ENCODE measurements at places on chromosomes 5 and 9. TPM values are rescaled to one million over a fixed set of nuclear protein-coding genes. Genes with fewer than 3 reads are reported as not detected.
A peak's percentile ranks its signal among the peaks of the same experiment; 100 is the strongest.

SH3PXD2B gene
- 29.1 TPM for total RNA-seq

IFNA13 gene
- total RNA-seq: not detected

SLC25A2 gene
- total RNA-seq: 0.57 TPM

INSL4 gene
- not detected for total RNA-seq

SLC6A7 gene
- not detected for total RNA-seq

CAMK4 gene
- 0.21 TPM for total RNA-seq

MARVELD2 gene
- 24.8 TPM for total RNA-seq

ZNF484 gene
- 10.3 TPM for total RNA-seq

PAPPA gene
- 0.53 TPM for total RNA-seq

TLR4 gene
- 8.5 TPM for total RNA-seq

ST8SIA4 gene
- total RNA-seq: 0.68 TPM

DNA sequence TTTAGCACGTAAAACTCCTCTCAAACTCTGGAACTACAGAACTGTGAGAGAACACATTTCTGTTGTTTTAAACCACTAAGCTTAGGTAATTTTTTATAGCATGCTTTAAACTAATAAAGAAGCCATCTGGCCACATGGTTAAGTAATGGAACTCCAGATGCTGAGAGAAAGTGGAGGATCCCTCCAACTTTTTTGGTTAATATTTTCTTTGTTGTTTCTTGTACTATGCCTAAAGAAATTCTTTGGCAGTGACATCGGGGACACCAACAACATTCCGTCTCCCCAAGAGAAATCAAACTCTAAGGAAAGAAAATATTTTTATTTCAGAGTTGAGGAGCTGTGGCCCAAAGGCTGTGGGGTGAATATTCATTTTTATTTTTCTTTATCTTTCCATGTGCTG lies 734.8 kb upstream of the CDH9 start:
- no peak for DNase-seq
- no peak overlapping the region for H3K27ac ChIP-seq

DNA sequence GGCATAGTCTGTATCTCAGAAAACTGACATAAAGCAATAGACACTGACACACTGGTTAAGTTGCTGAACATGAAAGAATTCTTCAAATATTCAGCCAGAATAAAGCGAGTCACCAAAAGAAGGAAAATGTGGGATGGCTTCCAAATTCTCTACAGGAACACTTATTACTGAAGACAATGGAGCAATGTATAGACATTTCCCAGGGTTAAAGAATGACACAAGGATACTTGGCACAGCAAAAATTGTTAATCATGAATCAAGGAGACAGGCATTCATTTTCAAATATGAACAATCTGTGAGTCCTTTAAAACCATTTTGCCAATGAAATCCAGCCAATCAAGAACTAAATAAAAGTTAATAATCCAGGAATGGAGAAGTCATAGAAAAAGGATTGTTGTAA lies 92.5 kb downstream of the MTX3 start:
- no peaks in the 10 kb centered on the region for H3K36me3 ChIP-seq
- no peak overlapping the region for H3K27ac ChIP-seq
- no peak overlapping the region for H3K4me3 ChIP-seq
- H3K4me1 ChIP-seq: no peaks in the 10 kb centered on the region
- peaks cover 6% of the 10 kb centered on the region for H3K27me3 ChIP-seq
- DNase-seq: no peak

DNA sequence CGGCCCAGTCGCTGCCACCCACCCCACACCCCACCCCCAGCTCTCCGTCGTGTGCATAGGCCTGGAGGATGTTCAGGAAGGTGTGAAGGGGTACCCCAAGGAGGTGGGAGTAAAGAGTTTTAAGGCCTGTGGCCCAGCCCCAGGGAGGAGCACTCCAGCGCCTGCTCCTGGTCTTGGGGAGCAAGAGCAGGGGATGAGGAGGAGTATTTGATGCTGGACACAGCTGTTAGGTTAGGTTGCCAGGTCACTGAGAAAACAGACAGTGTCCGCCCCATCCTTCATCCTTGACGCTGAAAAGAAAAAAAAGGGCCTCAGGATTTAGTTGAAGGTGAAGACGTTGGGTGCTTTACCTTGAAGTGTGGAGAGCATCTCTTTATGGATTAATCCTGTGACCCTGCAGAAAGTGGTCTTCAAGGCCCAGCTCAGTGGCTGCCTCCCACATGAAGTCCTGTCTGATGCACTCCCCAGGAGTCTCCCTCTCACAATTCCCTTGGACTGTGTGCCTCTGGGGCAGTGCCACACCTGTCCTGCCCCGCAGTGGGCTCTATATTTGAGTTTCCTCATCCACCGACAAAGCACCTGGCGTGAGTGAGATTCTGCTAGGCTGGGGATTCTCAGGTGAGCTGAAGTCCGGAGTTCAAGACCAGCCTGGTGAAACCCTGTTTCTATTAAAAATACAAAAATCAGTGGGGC lies 101.8 kb downstream of the SPRY4 start:
- no peak overlapping the region for H3K27ac ChIP-seq
- H3K4me3 ChIP-seq: no peak overlapping the region
- peaks cover 9% of the 10 kb centered on the region for H3K4me1 ChIP-seq
- H3K36me3 ChIP-seq: no peaks in the 10 kb centered on the region

GRCh38 chr9:135040892-135041291 lies 46.6 kb upstream of the OLFM1 start:
- DNase-seq: peak; percentile 24
- no peak overlapping the region for H3K4me3 ChIP-seq
- no peaks in the 10 kb centered on the region for H3K36me3 ChIP-seq
- no peak overlapping the region for H3K27ac ChIP-seq
- H3K4me1 ChIP-seq: peaks cover 4% of the 10 kb centered on the region

GRCh38 chr5:124952566-124952965 lies 206.1 kb upstream of the ZNF608 start:
- H3K4me3 ChIP-seq: no peak overlapping the region
- H3K36me3 ChIP-seq: no peaks in the 10 kb centered on the region
- H3K4me1 ChIP-seq: peaks cover 5% of the 10 kb centered on the region
- no peak overlapping the region for H3K27ac ChIP-seq
- DNase-seq: no peak

DNA sequence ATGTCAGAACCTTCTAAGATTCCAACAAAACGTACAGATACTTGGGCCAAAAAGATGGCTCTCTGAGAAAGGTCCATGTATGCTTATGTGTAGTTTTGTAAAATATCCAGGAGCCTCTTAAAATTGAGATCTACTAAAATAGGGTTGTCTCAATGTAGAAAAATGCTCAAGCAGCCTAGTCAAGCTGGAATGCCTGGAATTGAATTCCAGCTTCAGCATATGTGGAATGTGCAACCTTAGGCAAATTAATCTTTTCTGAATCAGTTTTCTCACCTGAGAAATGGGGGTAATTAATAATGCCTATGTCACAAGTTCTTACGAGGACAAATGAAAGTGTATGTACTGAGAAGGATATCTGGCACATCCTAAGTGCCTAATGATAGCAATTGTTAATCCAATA lies 662.4 kb downstream of the DTWD2 start:
- no peak for DNase-seq
- H3K36me3 ChIP-seq: no peaks in the 10 kb centered on the region
- H3K27ac ChIP-seq: no peak overlapping the region
- no peak overlapping the region for H3K4me3 ChIP-seq
- H3K4me1 ChIP-seq: no peaks in the 10 kb centered on the region
- no peaks in the 10 kb centered on the region for H3K27me3 ChIP-seq

GRCh38 chr9:93149361-93149760 lies 15.3 kb upstream of the NINJ1 start:
- no peak overlapping the region for H3K4me3 ChIP-seq
- H3K4me1 ChIP-seq: peaks cover 4% of the 10 kb centered on the region
- no peak overlapping the region for H3K27ac ChIP-seq
- no peak for DNase-seq

GRCh38 chr5:97842687-97843086 lies 659.6 kb upstream of the RIOK2 start:
- H3K36me3 ChIP-seq: no peaks in the 10 kb centered on the region
- DNase-seq: no peak
- no peak overlapping the region for H3K4me3 ChIP-seq
- H3K27me3 ChIP-seq: no peaks in the 10 kb centered on the region

DNA sequence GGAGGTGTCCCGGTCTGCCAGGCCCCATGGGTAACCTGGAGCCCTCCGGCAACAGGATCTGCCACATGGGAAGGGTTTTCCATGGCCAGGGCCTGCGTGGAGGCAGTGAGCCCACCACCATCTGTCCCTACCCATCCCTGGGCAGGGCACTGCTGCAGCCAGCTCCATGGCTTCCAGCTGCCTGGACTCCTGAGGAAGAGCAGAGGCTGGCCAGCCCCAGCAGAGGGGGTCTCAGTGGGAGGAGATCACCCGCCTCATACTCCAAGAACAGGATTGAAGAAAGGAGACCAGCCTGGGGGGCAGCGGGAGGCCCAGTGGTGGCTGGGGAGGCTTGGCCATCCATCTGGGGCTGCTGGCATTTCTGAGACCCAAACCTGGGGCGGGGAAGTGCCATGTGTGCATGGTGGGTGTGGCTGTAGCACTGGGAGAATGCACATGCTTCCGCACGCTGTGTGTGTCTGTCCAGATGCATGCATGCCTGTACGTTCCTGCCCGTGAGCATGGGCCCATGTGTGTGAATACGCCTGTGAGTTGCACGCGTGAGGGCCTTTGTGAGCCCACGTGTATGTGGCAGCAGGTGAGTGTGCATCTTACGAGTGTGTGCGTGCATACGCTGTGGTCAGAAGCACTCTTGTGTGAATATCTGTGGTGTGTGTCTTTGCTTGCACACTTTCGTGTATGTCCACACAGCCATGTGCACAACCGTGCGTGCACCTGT lies 78.5 kb downstream of the LMX1B start:
- DNase-seq: no peak
- no peak overlapping the region for H3K4me3 ChIP-seq
- H3K36me3 ChIP-seq: no peaks in the 10 kb centered on the region
- no peaks in the 10 kb centered on the region for H3K4me1 ChIP-seq
- peaks cover 35% of the 10 kb centered on the region for H3K27me3 ChIP-seq
- no peak overlapping the region for H3K27ac ChIP-seq

GRCh38 chr5:160496784-160497183 lies 75.1 kb downstream of the PTTG1 start:
- H3K4me1 ChIP-seq: no peaks in the 10 kb centered on the region
- no peak overlapping the region for H3K4me3 ChIP-seq
- H3K27me3 ChIP-seq: no peaks in the 10 kb centered on the region
- H3K36me3 ChIP-seq: no peaks in the 10 kb centered on the region

DNA sequence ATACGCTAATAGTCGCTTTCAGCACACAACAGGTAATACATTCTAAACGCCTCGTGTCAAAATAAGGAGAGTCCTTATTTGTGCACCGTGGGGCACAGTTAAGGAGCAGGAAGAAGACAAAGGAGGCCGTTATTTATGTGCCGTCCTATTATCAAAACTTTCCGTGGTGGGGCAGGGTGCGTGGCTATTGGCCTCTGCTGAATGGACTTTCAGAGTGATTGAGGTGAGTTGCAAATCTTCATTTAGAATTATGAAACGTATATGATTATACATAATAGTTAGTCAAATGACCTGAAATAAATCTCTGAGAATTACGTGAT lies 833 bp downstream of the C5orf24 start:
- no peak for DNase-seq
- H3K4me3 ChIP-seq: peak overlapping the region; percentile 76
- peak overlapping the region; percentile 94 for H3K27ac ChIP-seq
- peaks cover 37% of the 10 kb centered on the region for H3K4me1 ChIP-seq

- no peaks in the 10 kb centered on the region for H3K27me3 ChIP-seq
- no peak for DNase-seq
- H3K4me1 ChIP-seq: peaks cover 55% of the 10 kb centered on the region
Observed at GRCh38 chr9:86354818-86355309, 654 bp upstream of the TUT7 start.

DNA sequence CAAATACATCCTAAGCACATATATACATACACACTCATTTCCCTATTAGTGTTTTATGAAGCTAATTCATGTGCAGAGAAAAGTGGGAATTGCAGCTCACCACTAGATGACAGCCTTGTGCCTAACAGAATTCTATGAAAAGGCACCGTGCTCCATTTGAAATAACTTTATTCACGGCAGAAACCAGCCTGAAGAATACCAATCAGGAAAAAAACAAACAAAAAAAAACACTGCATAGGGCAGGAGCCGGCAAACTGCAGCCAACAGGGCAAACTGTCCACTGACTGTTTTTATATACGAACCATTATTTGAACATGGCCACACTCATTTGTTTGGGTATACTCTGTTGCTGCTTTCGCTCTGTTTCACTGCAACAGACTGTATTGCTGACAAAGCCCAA lies 33.6 kb downstream of the ERMP1 start:
- no peak for DNase-seq
- H3K36me3 ChIP-seq: peaks cover 9% of the 10 kb centered on the region
- H3K27me3 ChIP-seq: no peaks in the 10 kb centered on the region
- H3K27ac ChIP-seq: no peak overlapping the region
- H3K4me3 ChIP-seq: no peak overlapping the region
- peaks cover 4% of the 10 kb centered on the region for H3K4me1 ChIP-seq

- H3K27ac ChIP-seq: no peak overlapping the region
- no peaks in the 10 kb centered on the region for H3K4me1 ChIP-seq
- H3K27me3 ChIP-seq: no peaks in the 10 kb centered on the region
- H3K4me3 ChIP-seq: no peak overlapping the region
- no peaks in the 10 kb centered on the region for H3K36me3 ChIP-seq
- no peak for DNase-seq
Observed at GRCh38 chr5:155332618-155333017, 319.1 kb downstream of the KIF4B start.

DNA sequence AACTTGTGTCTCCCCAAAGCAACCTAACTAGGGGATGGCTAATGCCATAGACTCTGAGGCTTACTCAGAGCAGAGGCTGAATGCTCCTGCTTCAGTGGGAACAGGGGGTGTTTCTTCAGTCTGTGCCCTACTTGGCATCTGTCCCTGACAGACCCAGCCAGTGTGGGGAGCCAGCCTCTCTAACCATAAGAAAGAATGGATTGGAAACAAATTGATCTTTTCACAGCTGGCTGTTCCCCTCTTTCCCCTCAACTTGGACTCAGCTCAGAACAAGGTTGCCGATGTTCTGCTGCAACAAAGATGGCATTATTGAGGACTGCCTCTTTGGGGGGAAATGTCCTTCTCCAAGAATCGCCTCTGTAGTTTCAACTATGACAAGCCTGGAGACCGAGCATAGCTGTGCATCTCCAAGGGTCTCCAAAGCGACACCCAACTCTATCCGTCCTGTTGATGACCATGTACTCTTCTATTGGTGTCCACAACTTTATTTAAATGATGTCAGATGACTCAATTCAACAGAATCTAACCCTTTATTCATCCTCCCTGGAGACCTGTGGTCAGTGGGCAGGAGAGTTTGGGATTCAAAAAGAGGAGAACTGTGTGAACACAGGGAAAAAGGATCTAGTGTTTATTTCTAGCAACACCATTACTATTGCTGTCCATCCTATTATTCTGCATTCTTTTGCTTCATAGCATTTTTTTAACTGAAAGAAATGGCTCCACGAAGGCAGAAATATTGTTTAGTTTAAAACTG lies 24.7 kb upstream of the TNC start:
- no peak overlapping the region for H3K27ac ChIP-seq
- no peak for DNase-seq
- no peaks in the 10 kb centered on the region for H3K4me1 ChIP-seq
